IMR-90 (cell line): ENCODE measurements at places on chromosomes 7 and 10. TPM values are rescaled to one million over a fixed set of nuclear protein-coding genes. Genes with fewer than 3 reads are reported as not detected.

DNA sequence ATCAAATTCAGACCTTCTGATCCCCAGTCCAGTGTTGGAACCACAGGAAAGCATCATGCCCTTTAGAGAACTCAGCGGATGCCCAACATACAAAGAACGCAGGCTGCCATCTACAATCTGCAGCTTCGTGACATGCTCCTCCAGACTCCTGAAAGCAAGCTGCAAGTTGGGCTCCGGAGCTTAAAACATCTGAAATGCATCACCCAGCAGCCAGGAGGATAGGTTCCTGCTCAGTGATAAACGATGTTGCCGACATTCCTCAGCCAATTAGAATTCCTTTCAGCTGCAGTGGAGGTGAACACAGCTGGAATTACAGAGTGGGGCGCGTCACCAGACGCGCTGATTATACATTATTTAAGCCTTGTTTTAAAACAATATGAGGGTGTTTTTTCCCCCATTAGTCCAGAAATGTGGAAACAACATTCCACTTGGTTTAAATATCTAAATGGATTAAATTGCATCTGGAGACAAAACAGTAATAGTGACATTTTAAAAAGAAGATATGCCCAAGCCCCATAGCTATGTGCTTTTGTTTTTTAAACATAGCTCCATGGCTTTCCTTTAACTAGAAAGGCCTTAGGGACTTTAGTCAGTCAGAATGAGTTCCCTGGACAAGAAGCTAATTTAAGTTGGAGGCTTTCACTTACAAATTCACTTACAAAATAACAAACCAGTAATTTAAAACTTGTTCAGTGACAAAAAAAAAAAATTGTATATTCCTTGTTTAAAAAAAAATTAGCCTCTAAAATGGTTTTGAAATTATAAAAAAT lies 6.3 kb downstream of the SMURF1 start:
- DNase-seq, result peak; percentile 90

- no peak for DNase-seq
Measured at GRCh38 chr7:41928166-41928565, 225.3 kb upstream of the INHBA start.

DNA sequence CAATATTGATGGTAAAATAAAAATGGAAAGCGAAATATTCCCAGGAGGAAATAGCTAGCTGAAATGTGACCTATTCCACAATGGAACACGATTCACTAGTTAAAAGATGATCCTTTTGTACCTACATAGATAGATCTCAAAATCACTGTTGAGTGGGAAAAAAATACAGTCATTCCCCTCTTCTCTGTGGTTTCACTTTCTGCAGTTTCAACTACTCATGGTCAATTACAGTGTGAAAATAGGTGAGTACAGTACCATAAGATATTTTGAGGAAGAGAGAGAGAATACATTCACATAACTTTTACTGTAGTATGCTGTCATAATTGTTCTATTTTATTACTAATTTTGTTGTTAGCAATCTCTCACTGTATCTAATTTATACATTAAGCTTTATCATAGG lies 56.0 kb upstream of the COL13A1 start:
- no peak for DNase-seq

DNA sequence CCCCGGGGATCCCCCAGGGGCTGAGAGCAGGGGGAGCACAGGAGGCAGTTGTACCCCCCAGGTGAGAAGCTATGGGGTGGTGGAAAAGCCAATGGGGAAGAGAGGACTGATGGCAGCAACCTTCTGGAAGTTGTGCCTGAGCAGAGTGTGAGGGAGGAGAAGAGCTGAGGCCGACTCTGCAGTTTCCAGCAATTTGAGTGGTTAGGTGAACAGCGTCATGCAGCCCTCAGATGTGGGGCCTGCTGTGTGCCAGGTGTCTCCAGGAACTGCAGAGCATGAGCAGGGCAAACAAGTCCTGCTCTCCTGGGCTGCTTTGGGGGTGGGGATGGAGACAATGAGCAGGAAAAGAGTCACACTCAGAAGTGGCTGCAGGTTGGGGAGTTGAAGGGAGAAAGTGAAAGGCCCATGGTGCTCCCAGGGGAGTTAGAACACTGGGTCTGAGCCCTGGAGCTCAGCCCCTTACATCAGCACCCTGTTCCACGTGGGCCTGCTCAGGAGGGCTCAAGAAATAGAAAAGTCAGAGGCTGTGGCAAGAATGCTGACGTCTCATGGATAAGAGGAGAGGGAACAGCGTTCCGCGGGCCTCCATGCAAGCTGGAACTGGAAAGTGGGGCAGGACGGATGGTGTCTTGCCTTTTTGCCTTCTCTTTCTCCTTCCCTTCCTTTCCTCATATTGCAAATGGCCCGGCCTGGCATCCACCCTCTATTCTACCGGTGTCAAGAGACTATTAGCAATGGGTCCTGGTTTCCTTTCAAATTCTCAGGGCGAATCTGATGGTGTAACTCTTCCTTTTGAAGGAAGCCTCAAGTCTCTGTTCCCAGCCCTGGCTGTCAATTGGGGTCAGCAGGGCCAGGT lies 4.0 kb upstream of the AFAP1L2 start:
- DNase-seq, result no peak

- no peak for DNase-seq
Measured at GRCh38 chr10:28199941-28200340, 102.9 kb downstream of the MPP7 start.

- no peak for DNase-seq
Measured at GRCh38 chr7:47318395-47319182, 263.3 kb downstream of the TNS3 start.

DNA sequence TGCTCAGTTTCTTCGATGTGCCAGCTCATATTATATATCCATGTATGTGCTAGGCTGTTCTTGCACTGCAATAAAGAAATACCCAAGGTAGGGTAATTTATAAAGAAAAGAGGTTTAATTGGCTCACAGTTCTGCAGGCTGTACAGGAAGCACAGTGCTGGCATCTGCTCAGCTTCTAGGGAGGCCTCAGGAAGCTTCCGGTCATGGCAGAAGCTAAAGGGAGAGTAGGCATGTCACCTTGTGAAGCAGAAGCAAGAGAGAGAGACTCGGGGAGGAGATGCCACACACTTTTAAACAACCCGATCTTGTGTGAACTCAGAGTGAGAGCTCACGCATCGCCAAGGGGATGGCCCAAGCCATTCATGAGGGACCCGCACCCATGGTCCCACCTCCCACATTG lies 13.8 kb upstream of the ECHDC3 start:
- no peak for DNase-seq

Gene IL2RA
- not detected in 2 replicates for polyA plus RNA-seq

Gene LIPN
- polyA plus RNA-seq, result not detected in 2 replicates

Gene GRID2IP
- polyA plus RNA-seq, result not detected in 2 replicates

Gene OR2A12
- not detected in 2 replicates for polyA plus RNA-seq
